LoVo (cell line): ENCODE measurements at places on chromosomes 11 and 22.

- DNase-seq: no peak
Observed at GRCh38 chr11:117822074-117823033, 2.2 kb downstream of the FXYD2 start.

GRCh38 chr11:103608566-103608965 is 427.9 kb upstream of the DDI1 start:
- no peak for DNase-seq

GRCh38 chr22:48799227-48799970 is 1028.3 kb downstream of the BRD1 start:
- no peak for DNase-seq

DNA sequence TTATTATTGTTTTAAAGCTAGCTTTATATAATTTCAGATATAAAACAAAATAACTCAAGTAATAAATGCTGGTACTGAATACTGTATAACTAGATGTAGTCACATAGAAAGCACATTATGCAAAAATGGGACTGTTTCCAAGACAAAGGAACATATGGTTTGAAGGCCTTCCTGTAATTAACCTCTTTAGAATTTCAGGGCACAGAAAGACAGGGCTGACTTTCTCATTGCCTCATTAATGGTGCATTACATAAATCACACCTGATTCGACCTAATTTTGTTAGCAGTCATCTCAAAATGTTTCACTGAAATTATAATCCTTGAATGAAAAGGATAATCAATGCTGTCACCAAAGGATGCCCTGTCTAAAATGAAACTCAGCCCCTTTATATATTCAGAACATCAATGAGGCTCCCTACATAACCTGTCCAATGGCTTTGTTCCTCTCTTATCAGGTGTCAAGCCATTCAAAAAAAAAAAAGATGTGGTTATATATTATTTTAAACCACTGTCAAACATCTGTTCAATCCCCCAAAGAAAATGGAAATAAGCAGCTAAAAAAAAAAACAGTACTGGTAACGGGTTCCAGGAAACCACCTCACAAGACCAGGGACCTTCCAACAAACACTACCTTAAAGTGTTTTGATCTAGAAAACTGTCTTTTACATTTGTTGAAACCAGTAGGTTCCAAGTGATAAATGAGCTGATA is 77.4 kb downstream of the FAM168A start:
- DNase-seq: no peak

DNA sequence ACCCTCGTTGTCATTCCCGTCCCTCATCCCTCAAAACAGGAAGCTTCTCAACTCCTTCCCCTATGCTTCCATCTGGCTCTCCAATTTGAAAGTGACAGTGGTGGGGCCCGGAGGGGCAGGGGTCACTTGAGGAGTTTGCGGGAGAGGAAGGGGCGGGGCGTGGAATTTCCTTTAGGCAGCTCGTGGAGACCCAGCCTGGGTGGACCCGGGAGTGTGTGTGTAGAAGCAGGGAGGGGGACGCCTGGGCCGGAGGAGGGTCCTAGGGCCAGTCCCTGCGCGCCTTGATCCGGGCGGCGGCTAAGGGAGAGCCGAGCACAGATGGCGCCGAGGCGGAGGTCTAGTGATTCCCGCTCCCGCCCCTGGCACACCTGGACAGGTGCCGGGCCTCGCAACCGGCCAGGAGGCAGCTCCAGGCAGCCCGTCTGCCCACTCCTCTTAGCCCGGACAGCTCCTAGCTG is 7.8 kb upstream of the PAX6 start:
- DNase-seq: no peak

DNA sequence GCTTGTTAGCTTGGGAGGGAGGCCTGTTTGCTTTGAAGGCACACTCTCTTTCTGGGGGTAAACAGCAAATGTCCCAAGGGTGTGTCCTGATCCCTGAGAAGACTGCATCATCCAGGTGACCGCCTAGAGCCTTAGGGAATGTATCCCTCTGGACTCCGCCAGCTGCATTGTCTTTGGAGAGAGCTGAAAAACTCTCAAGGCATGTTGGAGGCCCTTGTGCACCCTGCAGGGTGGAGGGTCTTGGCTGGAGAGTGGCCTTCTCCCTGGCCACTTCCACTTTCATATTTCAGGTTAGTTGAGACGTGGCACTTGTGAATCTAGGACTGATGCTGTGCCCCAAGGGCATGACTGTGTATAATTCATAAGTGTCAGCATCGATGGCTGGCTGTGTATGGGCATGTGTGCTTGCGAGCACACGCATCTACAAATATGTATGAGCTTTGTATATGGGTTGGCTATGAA is 70.6 kb downstream of the ZBTB16 start:
- DNase-seq: no peak

DNA sequence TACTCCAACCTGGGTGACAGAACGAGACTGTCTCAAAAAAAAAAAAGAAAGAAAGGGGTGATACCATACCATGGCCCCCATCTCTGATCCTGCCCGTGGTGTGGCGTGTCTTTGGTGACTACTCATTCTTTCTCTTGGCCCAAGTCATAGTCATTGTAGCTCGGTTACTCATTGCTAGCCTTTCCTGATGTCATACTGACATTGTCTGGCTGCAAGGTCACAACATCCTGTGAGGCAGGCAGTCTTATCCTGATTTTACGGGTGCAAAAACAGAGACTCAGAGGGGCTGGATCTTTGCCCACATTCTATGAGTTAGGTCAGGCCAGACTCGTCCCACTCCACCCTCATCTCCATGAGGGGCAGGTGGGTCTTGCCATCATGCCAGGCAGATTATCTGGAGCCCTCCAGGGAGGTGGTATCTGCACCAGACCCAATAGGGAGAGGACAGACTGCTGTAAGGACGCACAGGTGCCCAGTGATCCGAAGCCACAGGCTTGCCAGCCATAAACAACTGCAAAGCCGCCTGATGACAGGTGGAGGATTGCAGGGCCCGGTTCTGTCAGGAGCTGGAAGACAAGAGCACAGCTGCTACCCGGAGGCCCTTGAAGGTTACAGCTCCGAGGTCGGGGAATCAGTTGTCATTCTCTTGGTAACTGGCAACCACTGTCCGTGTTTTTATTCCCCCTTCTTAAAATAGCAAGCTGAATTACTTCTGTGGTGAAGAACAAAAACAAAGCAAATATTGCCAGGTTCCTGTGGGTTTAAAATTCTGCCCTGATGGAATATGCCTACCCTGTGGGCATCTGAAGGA is 13.8 kb downstream of the TOM1 start:
- peak; percentile 2 for DNase-seq

GRCh38 chr11:107457205-107457557 is 444 bp downstream of the CWF19L2 start:
- DNase-seq: peak; percentile 3

GRCh38 chr11:128841461-128842072 is 25.5 kb downstream of the KCNJ1 start:
- DNase-seq: no peak

- no peak for DNase-seq
Observed at GRCh38 chr11:122833846-122834464, 4.3 kb upstream of the CRTAM start.
